ENCODE measurements at places on chromosomes 5 and 9. TPM values are rescaled to one million over a fixed set of nuclear protein-coding genes. Genes with fewer than 3 reads are reported as not detected.

The LECT2 gene
- polyA plus RNA-seq, result 3.6 TPM

The CKS2 gene
- polyA plus RNA-seq, result 79.2 TPM

The BICD2 gene
- polyA plus RNA-seq, result 34.3 TPM

The NR6A1 gene
- 0.79 TPM for polyA plus RNA-seq

The ROPN1L gene
- 0.65 TPM for polyA plus RNA-seq

The VAV2 gene
- polyA plus RNA-seq, result 37.4 TPM

The FOXI1 gene
- polyA plus RNA-seq, result 7.9 TPM

The COL15A1 gene
- polyA plus RNA-seq, result 37.9 TPM

The SPINK6 gene
- polyA plus RNA-seq, result not detected

DNA sequence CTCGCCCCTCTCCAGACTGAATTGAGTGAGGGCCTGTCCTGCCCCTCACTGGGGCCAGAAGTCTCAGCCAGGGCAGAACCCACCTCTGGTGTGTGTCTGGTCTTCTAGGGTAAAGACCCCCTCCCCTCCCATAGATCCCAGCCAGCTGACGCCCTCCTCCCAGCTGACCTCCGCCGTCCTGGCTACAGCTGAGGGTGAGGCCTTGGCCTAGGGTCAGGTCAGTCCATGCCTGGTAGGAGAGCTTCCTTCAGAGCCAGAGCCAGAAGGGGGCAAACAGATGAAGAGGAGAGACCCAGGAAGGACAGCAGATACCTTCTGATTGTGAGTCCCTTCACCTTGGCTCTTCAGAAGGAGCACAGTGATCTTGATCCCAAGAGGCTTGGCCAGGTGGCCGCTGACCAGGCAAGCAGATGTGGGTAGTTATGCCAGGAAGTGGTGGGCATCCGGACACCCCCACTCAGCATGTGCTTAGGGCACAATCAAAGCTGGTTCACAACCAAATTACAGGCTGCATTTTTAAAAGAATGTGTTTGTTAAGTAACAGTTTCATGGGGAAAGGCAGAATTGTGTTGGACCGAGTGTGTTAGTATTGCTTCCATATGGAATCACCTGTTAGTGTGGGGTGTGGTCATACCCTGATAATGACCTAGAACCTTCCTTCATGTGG lies 29.9 kb downstream of the JADE2 start:
- no peak for DNase-seq

GRCh38 chr5:82259172-82259800 lies 18.9 kb downstream of the RPS23 start:
- DNase-seq, result no peak

GRCh38 chr5:140182803-140183367 lies 7.9 kb downstream of the CYSTM1 start:
- no peak for DNase-seq

- DNase-seq, result no peak
These were observed 80.0 kb upstream of the GRHPR start for GRCh38 chr9:37342493-37342892.

DNA sequence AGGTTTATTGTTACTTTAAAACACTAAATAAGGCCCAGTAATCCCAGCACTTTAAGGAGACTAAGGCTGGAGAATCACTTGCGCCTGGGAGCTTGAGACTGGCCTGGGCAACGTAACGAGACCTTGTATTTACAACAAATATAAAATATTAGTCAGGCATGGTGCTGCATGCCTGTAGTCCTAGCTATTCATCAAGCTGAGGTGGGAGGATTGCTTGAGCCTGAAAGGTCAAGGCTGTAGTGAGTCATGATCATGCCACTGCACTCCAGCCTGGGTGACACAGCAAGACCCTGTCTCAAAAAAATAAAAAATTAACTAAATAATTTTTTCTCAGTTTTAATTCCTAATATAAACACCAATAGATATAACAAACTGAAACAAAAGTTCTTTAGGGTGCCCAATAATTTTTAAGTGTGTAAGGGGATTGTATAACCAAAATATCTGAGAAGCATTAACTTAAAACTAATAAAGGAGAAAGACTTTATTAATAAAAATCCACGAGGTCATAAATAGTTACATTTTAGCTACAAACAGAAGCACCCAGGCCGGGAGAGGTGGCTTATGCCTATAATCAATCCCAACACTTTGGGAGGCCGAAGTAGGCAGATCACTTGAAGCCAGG lies 32.7 kb downstream of the FAM13B start:
- no peak for DNase-seq

GRCh38 chr9:4762108-4762885 lies 21.3 kb upstream of the AK3 start:
- DNase-seq, result peak; percentile 59

- no peak for DNase-seq
These were observed 29.7 kb upstream of the FCN1 start for GRCh38 chr9:134947265-134947955.

GRCh38 chr5:152676196-152676595 lies 271.1 kb upstream of the NMUR2 start:
- DNase-seq, result no peak

GRCh38 chr5:87127426-87127825 lies 140.3 kb upstream of the RASA1 start:
- no peak for DNase-seq

- no peak for DNase-seq
These were observed 86.4 kb downstream of the ARRDC3 start for GRCh38 chr5:91296674-91297143.

DNA sequence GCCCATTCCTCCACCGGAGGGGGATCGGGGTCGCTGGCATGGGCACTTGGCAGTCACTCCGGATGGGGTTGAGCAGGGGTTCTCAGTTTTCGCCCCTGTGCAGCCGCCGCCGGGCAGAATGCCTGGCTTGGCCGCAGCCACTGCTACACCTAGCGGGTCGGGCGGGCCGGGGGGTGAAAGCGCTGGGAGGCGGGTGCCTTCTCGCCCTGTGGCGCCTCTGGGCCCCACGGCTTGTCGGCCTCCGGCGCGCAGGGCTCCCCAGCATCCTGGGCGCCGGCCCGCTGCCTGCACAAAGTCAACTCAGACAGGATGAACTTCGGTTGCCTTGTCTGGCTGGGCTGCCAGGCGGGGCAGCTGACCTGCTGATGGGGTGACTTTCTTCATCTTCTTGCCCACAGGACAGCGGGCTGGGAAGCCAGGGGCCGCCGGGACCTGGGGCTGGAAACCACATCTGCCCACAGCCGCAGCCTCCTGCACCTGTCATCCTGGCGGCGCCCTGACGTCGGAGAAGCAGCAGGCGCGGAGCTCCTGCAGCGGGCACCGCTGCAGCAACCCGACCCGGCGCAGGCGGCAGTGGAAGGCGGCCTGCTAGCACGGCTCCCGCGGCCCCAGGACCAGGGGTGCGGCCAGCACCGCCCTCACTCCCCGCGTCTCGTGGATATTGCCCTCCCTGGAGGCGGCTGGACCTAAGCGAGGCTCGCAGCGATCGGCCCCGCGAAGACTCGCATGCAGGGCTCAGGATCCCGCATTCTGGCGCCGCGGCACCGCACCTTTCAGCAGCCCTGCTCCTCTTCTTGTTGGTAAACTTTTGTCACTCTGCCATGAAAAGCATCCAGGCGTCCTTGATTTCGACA lies 1.3 kb upstream of the ANKRD18A start:
- no peak for DNase-seq

DNA sequence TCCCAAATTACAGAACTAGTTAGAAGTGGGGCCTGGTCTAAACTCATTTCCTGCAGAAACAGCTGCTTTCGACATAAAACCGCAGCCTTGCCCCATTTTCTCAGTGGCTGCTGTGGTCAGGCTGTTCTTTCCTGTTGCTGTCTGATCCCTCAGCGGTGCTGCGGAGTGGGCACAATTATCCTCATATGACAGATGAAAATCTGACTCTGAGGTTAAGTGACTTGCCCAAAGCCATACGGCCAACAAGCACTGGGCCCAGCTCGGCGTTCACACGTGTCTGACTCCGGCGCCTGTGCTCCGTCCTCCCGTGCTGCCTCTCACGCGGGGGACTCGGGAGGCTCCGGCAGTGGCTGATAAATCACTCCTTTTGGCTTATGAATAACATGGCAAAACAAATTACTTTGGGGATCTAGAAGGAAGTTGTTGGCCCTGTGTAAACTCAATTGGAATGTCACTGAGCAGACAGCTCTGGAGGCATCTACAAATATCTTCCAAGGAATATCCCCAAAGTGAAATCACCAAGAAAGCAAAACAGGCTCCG lies 142.6 kb upstream of the LMX1B start:
- no peak for DNase-seq

DNA sequence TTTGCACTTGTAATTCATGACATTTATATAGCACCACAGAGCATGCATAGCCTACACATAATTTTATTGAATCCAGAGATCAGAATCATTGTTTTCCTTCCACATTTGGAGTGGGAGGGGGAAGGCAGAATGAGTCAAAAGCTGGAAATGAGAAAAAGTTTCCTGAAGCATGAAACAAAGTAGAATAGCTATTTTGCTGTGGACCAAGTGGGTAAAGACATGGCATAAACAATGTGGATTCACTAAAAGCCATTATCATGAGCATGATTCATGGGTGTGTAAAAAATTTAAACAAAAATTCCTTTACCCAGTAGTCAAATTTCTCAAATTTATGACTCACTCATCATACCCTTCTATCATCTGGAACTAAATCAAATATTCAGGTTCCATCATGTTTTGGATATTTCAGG lies 97.9 kb downstream of the YIPF5 start:
- no peak for DNase-seq

DNA sequence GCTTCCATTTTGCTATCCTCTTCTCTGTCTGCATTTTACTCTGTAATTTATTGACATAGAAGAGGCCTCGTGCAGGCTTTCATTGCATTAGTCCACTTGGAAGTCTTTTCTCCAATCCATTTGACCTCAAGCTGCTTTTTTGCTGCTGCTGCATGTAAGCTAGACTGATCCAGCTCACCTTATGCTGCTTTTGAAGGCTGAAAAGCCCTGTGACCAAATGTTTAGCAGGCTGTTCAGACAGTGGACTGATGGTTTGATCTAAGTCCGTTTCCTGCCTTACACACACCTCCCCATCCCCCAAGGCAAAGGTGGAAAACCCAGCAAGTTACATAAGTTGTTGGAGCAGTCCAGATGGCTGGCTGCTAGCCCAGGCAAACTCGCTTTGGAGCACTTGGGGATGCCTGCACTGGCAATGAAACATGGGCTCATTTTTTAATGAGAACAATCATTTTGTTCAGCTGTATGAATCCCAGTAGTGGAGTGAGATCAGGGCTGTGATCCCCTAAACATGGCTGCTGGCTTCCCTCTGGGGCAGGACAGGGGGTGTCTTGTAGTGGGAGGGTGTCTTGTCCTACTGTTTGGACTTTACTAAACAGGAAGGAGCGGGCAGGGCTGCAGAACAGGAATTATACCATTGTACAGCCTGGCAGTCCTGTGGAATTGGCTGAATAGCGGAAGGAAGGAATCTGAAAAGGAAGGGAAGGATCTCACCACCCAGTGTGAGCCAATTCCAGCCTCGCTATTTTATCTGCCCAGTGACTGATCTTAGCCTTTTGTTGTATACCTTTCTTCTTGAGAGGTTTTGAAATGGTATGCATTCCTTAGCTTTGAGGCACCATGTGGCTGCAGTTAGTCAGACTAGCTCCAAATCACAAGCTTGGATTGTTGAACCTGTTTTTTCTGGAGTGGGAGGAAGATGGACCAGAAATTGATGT lies 212.0 kb downstream of the ARHGAP26 start:
- no peak for DNase-seq

DNA sequence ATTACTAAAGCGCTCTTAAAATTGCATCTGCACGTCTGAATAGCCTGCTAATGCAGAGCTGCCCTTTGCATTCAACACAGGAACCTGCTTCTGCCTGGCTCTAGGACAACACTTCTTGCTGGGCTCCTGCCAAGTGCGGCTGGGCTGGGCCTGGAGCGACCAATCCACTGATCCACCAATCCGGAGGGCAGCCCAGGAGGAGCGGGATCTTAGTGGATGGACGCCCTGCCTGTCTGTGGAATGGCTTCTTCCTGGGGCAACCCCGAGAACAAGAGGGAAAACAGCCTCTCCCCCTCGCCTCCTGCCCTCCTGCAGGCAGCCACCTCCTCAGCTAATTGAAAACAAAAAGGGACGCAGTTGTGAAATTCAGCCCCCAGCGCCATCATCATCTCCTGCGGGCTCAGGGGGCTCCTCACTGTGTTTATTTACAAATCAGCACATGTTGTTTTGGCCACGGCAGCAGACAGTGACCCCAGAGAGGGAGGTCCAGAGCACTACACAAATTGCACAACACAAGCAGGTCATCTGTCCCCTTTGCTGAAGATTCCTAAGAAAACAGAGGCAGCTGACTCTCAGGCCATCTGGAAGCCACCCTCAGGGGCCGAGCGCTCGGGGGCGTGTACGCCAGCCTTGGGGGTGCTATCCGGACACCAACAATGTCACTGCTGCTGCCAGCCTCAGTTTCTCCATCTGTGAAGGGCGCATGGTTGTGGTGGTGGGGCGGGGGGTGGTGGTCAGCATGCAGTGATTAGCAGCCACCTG lies 57.3 kb downstream of the GADD45G start:
- DNase-seq, result peak; percentile 92

- DNase-seq, result peak; percentile 24
These were observed 30.0 kb upstream of the STOM start for GRCh38 chr9:121399883-121400607.

- DNase-seq, result no peak
These were observed 125.3 kb upstream of the IRX4 start for GRCh38 chr5:2007878-2008501.

DNA sequence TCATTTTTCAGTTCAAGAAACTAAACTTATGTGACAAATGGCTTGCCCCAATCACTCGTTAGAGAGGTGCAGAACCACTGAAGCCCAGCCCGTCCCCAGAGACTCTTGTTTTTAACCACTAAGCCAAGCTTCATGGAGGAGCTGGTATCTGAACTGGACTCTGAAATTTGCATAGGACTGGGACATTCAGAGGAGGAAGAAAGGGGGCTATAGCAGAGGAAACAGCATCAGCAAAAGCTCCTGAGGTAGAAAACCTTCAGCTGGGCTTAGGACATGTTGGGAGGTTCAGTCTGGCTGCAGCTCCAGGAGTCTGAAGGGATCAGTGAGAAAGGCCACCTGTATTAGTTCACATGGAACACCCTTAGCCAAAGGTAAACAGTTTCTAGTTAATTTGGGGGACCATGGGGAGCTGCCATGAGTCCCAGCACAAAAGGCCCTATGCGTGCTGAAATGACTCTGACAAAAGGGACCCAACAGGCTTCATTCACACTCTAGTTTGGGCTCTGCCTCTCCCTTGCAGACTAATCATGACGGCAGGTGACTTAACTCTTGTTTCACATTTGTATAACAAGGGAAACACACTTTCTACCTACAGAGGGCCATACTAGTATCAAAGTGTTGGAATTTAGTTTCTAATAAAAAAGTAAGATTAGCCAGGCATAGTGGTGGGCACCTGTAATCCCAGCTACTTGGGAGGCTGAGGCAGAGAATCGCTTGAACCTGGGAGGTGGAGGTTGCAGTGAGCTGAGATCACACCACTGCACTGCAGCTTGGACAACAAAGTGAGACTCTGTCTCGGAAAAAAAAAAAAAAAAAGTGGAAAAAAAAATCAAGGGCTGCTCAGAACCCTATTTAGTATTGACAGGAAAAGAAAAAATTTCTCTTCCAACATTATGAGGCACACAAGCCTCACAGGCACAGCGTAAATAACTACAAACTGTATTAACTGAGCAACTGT lies 10.2 kb downstream of the FBXO10 start:
- no peak for DNase-seq

DNA sequence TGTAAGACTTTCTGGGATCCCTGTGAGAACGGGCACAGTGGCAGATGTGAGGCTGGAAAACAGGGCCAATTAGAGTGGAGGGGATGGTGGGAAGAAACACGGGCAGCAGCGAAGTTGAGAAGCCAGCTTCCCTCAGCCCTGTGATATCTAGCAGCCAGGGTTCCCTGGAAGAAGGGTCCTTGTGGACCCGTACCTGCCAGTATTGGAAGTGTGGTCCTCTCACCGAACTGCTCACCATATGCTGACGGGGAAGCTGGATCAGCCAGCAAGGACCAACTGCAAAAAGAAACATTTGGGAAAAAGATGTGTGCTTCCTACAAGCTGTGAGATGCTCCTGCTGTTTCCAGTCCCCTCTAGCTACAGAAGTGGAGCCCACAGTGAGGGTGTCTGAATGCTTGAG lies 13.6 kb downstream of the CKMT2 start:
- DNase-seq, result no peak

Data from left renal cortex interstitium (tissue), 4 donors.